ENCODE measurements at places on chromosomes 2 and 18.

- DNase-seq, result peak; percentile 63
Observed at GRCh38 chr18:47968006-47968676, 37.7 kb upstream of the SMAD2 start.

DNA sequence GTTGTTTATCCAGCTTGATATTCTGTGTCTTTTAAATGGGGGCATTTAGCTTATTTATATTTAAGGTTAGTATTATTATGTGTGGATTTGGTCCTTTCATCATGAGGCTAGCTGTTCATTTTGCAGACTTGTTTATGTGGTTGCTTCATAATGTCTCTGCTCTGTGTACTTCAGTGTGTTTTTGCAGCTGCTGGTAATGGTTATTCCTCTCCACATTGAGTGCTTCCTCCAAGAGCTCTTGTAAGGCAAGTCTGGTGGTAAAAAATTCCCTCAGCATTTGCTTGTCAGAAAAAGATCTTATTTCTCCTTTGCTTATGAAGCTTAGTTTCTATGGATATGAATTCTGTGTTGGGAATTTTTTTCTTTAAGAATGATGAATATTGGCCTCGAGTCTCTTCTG, 47.8 kb upstream of the NT5C1B start:
- DNase-seq, result no peak

GRCh38 chr2:47569658-47570475, 166.9 kb downstream of the MSH2 start:
- peak; percentile 9 for DNase-seq

DNA sequence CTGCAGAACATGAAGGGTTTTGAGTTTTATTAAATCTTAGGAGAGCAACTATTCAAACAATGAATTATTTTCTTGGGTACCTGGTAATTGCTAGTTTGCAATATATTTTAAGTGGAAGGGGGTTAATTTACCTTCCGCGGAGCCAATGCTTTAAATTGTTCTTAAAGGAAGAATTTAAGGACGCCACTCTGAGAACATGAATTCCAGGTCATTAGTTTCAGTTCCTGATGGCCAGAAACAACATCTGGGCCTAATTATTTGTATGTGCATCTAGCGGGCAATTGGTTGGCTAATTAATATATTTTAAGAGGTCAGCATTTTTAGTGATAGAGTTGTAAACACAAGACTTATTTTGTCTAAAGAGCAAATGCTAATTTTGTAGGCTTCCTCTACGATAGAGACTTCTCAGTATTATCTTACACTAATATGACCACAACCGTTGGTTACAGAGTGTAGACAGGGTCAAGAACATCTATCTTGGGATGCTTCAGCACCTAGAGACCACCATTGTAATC, 40.8 kb downstream of the CCBE1 start:
- no peak for DNase-seq

DNA sequence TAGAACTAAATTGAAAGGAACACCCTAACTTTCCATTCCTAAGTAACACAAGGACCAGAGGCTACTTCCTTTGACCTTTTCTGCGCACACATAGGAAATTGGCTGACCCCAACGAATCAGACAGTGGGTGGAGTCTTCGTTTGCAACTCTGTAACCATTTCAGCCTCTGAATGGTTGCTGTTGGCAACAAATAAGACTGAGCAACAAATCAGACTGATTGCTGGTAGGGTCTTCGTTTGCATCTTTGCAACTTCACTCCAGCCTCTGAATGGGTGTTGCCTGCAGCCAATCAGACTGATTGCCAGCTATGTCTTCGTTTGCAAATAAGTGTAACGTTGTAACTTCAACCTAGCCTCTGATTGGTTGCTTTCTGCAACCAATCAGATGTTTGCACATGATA, 34.6 kb downstream of the USP40 start:
- DNase-seq, result no peak

- DNase-seq, result no peak
Observed at GRCh38 chr2:1925516-1925915, 181.2 kb upstream of the PXDN start.

DNA sequence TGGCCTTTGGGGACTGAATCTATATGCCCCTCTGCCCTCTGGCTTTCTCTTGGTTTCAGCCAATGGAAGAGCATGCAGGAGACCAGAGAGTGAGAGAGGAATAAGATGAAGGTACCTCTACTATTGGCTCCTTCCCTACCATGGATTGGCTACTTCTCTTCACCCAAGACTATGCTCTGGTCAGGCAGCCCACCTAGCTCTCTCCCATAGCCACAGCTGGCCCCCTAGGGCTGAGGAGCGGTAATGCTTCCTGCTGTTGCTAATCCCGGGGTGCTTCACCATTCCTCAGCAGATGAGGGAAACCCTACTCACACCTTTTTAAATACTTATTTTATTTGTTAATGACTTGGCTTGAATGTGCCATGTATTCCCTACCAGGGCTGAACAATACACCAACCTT, 142.4 kb downstream of the MREG start:
- DNase-seq, result no peak

DNA sequence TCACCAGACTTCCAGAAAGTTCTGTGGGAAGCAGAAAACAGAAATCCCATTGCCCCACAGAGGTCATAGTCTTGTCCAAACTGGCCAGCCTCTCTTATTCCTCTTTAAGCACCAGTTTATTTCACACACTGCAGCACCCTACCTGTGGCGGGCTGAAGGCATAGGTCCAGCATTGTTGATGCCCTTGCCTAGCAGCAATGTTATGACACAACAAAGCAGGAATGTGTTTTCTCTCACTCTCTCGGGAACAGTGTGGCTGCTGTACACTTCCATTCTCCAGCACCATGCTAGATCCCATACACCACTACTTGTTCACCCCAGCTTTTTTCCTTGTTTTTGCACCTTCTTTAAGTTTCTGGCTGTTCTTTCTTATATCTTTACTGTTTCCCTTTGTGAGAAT, 181.6 kb downstream of the DNAH6 start:
- no peak for DNase-seq

DNA sequence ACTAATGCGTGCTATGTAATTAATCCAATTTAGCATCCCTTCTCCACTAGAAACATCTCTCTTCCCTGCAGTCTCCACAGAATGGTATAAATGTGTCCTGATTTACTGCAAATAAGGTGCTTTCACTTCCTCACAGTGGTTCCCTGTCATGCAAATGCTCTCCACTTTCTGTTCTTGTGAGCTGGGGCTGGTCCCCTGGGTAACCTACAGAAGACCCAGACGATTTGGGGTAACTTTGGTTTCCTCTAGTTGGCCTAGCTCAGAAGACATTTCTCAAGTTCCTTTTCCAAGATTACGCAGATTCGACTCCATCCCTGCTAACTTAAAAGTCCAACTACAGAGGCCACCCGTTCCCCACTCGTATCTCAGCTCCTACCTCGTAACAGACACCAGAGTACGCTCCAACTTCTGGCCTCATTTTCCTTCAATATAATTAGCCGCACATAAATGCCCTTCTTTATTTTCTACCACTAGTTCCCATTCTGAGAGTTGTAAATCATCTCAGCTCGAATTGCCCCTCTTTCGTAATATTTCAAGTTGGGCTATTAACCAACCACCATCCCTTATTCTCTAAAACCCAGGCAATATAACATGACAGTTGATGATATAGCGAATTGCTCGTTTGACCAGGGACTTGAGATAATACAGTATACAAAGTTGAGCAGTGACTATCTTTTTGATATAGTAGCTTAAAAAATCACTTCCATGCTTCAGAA, 28.8 kb upstream of the NEDD4L start:
- no peak for DNase-seq

- DNase-seq, result peak; percentile 5
Observed at GRCh38 chr2:8719528-8719927, 37.7 kb downstream of the ID2 start.

DNA sequence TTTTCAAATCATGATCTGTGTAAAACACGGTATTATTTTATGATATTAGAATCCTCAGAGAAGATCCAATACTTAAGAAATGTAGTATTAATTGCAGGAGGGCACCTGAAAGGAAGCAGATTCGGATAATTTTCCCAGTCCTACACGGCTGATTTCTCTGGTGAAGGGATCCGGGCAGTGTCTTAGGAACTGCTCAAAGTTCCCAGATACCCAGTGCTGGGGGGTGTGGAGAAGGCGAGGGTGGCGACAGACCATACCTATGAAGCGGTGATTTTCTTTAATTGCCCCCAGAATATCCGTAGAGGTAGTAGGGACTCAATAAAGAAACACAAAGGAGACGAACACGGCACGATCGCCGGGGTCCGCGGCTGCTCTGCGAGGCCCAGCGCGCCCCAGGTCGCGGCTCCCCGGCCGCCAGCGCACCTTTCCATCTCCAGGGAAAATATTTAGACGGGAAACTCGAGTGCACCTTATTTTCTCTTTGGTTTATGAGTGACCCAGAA, 1.4 kb upstream of the SOX11 start:
- DNase-seq, result no peak

DNA sequence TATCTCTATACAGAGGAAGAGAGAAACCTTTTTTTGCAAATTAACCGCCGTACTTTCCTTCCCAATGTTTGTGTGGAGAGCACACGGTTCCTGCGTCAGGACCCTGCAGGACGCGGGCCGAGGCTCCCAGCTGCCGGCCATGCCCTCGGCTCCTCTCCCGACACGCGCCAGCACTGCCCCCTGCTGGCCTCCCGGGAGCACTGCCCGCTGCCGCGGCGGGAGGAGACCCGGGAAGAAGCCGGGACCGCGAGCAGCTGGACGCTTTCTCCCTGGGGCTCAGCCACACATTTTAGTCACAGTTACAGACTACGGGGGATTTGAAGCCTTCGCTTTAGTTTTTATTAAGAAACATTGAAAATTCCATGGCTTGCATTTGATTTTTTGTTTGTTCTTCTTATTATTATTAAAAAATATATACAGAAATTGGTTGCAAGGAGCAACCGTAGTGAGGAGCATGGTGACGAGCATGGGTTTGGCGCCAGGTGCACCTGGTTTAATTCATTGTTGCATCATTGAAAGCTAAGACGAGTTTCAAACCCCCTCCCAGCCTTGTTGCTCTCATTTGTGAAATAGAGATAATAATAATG, 401.2 kb downstream of the GALR1 start:
- DNase-seq, result peak; percentile 50

GRCh38 chr18:47246027-47246971, 5.2 kb downstream of the SKOR2 start:
- DNase-seq, result no peak

- no peak for DNase-seq
Observed at GRCh38 chr2:50753234-50753633, 278.7 kb downstream of the NRXN1 start.

DNA sequence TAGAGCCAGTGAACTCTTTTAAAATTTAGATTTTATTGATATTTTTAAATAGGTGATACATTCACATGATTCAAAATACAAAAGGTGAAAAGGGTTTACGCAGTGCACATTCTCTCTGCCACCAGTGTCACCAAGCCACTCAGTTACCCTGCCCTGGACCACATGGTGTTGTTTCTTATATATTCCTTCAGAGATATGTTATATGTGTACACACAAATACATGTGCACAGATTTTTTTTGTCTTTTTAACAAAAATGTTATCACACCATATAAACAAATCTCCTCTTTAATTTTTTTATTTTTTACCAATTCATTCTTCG, 26.2 kb downstream of the SERPINB4 start:
- DNase-seq, result no peak

GRCh38 chr2:102487761-102488462, 14.9 kb downstream of the SLC9A4 start:
- DNase-seq, result peak; percentile 32

- no peak for DNase-seq
Observed at GRCh38 chr2:9686061-9686460, 55.3 kb upstream of the YWHAQ start.

GRCh38 chr18:12278741-12279682, 24.9 kb downstream of the CIDEA start:
- peak; percentile 98 for DNase-seq

GRCh38 chr18:78525366-78526111, 454.1 kb upstream of the SALL3 start:
- DNase-seq, result peak; percentile 40

- peak; percentile 32 for DNase-seq
Observed at GRCh38 chr18:75544051-75544481, 116.6 kb upstream of the SMIM21 start.

DNA sequence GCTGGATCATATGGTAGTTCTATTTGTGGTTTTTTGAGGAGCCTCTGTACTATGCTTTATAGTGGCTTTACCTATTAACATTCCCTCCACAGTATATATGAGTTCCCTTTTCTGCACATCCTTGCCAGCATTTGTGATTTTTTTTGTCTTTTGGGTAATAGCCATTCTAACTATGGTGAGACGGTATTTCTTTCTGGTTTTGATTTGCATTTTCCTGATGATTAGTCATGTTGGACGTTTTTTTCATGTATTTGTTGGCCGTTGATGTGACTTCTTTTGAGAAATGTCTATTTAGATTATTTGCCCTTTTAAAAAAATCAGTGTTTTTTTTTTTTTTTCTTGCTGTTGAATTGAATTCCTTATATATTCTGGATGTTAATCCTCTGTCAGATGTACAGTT, 31.1 kb downstream of the ACTR3 start:
- DNase-seq, result no peak

GRCh38 chr2:73704285-73704684, 32.9 kb downstream of the TPRKB start:
- DNase-seq, result no peak

DNA sequence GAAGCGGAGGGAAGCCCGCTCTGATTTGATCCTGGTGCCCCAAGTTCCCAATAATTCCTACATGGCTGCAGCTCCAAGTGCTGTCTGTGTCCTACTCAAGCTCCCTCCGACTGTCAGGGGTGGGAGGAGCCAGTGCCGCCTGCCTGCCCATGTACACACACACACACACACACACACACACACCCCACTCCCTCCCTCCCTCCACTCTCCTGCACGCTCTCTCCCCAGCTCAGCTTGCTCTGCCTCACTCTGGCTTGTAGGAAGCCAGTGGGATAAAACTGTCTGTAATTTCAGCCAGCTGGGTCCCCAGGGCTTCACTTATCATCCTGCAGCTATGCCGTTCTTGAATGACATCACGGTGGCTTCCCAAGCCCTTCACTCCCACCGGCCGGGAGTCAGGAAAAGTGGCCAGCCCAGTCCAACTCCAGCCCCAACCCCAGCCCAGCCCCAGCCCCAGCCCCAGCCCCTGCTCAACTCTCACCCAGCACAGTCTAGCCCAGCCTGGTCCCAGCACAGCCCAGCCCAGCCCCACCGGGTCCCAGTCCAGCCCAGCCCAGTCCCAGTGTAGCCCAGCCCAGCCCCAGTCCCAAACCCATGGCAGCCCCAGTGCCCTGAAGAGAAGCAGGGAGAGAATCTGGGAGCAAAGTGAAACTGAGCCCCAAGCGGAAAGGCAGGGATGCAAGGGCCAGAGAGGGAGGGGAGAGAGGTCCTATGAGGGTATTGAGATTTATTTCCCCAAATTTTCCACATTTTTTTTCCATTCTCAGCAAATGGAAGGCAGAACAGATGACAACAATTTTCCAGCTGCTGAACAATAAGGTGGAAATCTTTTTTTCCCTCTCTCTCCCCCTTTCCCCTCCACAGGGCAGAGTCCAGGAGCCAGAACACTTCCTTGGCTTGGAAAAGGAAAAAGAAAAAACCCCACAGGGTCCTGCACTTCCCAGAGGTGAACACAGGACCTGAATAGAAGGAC, 144.0 kb downstream of the TNS1 start:
- peak; percentile 98 for DNase-seq

All from cardiac fibroblast (primary cell).